ENCODE measurements at places on chromosomes 16 and 17.
A peak's percentile ranks its signal among the peaks of the same experiment; 100 is the strongest.

DNA sequence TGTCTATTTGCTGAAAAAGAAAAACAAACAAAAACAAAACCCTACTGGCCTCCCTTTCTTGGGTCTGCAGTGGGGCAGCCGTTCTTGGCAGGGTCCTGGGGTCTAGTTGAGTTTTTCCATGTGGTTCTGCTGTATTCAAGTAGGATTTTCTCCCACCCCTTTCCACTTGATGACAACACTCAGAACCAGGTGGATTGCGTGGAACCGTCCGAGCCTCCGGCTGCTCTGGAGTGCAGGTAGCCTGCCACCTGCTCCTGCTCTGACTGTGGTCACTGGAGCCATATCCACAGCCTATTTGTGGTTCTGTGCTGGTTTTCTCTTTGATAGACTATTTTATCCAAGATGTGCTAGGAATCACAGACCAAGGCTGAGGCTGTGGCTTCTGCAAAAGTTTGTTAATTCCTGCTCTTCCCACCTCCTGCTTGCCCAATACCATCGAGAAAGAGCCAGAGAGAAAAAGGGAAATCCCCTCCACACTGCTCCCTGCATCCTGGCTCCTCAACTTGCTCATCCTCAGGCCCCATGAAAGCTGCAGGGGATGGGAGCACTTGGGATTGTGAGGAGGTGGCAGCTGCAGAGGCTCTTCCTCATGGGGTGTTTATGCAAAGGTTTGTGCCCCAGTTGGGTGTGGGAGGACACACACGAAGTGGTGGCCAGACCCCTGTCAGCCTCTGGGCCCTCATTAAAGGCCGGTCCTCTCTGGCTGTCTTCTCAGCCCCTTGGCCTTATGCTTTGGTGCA, 377.8 kb upstream of the TNRC6C start:
- no peak for DNase-seq

GRCh38 chr17:19338031-19338990, 24.2 kb downstream of the B9D1 start:
- no peak for DNase-seq

DNA sequence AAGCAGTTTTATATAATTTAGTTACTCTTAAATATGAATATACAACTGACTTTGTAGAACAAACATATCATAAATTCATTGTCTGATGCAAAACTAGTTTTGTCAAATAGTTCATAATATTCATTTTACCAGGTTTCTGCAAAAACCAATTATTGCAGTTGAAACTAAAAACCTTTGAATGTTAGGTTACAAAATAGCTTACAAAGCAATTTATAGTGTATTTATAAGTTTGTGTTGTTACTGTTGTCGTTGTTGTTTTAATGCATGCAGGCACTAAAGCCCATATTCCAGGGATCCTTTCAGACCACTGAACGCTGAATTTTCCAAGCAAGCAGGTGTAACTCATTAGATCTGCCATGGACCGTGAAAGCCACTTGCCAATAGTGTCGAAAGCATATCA, 427.6 kb downstream of the ZFHX3 start:
- DNase-seq: no peak

DNA sequence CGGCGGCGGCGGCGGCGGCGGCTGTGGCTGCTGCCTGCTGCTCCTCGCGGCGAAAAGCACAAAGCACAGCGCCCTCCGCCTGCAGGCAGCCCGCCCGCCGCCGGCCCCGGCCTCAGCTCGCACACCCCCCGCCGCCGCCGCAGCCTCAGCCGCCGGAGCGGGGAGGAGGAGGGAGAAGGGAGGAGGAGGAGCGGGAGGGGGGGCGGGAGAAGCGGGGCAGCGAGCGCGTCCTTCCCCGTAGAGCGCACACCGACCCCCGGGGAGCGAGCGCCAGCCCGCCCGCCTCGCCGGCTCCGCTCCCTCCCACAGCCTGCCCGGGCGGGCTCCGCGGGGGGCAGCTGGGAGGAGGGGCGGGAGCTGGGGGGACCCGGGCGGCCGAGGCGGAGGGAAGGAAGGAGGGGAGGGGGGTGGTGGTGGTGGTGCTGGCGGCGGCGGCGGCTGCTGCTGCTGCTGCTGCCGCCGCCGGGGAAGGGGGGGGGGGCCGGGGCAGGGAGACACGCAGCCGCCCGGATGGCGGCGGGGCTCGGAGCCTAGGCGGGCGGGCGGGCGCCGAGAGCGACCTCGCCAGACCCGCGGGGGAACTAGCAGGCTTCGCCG, at the start of gene UBTF:
UBTF (minus strand) TSS at position 60 of the 597 bp plus-strand sequence. CDS start 1,446 bp downstream, outside the sequence.
- DNase-seq: no peak

- no peak for DNase-seq
Measured at GRCh38 chr16:14004729-14005315, 66.3 kb upstream of the MRTFB start.

DNA sequence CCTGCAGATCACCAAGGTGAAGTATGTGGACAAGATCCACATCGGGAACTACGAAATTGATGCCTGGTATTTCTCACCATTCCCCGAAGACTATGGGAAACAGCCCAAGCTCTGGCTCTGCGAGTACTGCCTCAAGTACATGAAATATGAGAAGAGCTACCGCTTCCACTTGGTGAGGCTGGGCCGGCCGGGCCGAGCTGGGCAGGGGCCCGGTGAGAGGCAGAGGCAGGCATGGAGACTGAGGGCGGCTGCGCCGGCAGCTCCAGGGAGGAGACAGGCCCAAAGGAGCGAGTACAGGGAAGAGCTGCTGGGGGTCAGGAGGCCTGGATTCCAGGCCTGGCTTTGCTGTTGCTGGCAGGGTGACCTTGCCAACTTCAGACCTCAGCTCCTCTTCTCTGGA, 8.3 kb downstream of the PRSS8 start:
- no peak for DNase-seq

DNA sequence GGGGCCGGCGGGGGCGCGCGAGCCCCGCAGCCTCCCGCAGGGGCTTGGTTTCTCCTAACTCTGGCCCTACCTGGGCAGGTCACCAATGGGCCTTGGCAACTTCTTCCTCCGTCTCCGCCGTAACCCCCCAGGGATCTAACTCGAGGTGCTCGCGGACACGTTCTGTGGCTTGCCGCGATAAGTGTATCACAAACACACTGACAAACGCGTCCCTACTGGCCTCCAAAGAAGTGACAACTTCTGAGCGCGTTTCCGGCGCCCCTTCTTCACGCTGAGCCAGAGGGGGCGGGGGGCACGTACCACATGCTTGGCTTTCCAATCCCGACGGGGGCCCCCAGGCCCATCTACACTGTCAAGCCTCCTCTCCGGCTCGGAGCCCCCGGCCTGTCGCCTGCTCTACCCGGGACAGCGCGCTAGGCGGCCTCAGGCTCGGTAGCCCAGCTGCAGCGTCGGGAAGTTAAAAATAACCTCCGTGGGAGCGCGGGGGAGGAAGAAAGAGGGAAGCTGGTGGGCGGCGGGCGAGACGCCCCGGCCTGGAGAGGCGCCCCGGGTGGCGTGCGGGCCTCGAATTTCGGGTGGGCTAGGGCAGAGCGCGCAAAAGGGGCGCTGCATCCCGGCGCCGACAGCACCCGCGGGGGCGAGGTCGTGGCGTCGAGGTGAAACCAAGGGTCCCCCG, 725 bp upstream of the SPHK1 start:
- no peak for DNase-seq

- no peak for DNase-seq
Measured at GRCh38 chr16:61471737-61472136, 564.5 kb downstream of the CDH8 start.

GRCh38 chr17:31726980-31727427, 132.0 kb downstream of the COPRS start:
- DNase-seq: no peak

DNA sequence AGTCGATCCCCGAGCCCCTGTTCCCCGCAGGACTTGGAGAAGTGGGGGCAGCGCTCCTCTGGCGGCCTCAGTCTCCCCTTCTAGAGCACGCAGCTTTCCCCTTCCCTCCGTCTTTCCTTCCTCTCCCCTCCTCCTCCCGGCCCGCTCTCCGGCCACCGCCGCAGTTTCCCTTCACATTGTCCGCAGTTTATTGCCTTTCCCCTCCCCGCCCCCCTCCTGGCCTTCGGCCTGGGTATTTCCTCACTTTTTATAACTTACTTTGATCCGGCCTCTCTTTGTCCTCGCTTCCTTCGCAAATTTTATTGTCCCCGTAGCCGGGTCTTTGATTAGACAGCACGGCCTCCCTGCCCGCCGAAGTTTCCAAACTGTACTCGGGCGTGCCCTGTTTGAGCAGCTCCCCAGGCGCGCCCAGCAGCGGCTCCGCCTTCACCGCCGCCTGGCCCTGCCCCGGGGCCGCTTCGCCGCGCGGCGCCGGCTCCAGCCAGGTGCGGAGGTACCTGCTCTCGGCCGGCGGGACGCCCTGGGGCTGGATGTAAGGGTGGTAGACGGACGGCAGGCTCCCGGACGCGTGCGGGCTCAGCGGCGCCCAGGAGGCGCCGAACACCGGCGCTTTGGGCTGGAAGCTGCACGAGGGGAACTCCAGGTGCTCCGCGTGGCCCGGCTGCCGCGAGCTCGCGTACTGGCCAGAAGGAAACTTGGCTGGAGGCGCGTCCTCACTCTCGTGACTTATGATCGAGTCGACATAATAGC, 488 bp downstream of the HOXB9 start:
- no peak for DNase-seq

GRCh38 chr16:79185711-79186110, 414.8 kb downstream of the MAF start:
- no peak for DNase-seq

DNA sequence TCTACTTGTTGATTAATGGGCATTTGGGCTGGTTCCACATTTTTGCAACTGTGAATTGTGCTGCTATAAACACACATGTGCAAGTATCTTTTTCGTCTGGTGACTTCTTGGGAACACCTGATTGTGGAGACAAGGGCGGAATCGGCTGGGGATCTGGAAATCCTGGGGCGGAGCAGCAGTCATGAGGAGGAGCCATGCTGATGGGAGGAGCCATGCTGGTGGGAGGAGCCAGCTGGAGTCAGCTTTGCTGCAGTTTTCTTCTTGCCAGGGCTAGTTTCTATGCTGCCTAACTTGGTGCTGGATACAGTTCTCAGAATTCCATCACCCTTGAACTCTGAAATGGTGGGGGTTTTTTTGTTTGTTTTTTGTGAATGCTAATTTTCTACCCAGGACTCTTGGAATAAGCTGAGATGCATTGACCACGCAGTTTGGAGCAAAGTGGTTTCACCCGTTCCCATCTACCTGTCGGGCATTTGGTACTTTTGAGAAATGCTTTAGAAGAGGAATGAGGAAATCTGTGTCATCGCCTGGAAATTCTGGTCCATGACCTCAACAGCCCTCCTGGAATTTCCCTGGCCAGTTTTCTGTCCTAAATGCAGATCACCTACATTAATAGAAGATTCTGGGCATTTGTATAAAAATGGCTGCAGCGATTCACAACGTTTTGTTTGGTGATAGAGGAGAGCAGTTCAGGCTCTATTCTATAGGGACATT, 217.4 kb upstream of the ZFHX3 start:
- DNase-seq: no peak

DNA sequence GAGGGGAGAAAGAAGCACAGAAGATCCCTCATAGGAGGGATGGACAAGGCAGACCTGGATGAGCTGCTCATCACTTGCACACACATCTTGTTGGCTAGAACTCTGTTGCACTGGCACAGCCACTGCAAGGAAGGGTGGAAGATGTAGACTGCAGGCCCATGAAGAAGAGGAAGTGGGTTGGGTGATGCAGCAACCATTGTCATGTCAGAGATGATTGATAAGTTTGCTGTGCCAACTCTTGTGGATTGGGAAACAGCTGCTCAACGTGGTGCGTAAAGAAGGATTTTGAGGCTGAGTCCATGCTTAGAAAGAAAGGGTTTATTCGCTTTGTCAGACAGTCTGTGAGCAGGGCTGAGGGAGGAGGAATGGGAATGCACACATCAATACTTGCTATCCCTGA, 161.4 kb upstream of the MPHOSPH6 start:
- no peak for DNase-seq

GRCh38 chr17:37661400-37662014, 18.3 kb upstream of the DDX52 start:
- DNase-seq: no peak

- no peak for DNase-seq
Measured at GRCh38 chr17:83103200-83103942, 24.0 kb downstream of the METRNL start.

- peak; percentile 20 for DNase-seq
Measured at GRCh38 chr17:56833057-56833808, 487 bp downstream of the C17orf67 start.

DNA sequence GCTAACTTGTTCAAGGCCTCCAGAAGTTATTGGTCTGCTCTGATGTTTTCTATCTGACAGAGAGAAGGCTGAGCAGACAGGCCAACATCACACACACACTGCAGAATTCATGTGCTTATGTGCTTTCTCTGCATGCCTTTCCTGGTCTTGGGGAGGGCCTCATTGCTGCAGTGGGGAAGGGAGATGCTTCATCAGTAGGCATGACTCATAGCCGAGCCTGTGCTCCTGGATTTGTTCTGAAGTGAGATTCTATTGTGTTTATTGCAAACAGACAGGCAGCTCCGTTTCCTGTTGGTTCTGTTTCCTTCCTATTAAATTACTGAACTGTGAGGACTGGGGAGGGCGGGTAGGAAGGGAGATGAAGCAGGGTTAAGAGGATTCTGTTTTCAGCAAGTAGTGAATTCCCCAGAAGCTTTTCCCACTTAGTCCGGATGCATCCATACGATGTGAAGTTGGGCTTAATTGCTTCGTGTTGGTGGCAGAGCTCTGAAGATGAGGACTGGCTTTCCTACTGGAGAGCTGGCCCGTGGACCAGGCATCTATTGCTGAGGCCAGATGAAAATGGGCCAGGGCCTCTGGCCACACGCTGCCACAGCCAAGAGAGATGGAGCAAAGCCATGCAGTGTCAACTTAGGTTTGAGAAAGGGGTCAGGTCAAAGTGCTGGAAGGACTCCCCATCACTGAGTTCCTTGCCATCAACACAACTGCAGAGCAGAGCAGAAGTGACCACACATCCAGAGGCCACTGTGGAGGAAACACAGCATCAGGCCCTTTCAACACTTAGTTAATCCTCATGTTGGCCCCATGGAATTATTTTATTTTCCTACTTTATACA, 179.3 kb downstream of the UTP18 start:
- no peak for DNase-seq

- DNase-seq: no peak
Measured at GRCh38 chr17:43412166-43412565, 13.4 kb downstream of the ARL4D start.

DNA sequence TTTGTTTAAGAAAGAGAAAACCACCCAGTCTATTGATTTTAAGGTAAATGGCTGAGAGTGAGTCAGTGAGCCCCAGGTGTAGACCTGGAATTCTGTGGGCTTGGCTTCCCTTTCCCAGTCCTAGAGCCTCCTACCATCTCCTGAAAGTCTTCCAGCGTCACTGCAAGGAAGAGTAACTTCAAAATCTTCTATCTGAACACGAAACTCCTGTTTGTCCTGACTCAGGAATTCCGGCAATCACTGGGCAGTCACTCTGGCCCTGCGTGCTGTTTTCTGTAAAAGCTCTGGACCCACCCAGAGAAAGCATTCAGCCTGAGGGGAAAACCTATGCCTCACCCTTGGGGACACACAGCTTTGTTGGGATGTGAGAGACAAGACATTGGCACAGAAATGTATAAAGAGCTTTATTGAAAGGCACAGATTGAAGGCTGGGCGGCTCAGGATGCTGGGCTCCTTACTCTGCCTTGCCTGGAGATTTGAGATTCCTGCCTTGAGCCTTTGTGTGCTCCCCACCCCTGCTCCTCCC, 15.9 kb downstream of the MINK1 start:
- no peak for DNase-seq
